Gastroesophageal sphincter (tissue), 4 donors: ENCODE measurements at places on chromosomes 1 and 21. TPM values are rescaled to one million over a fixed set of nuclear protein-coding genes. Genes with fewer than 3 reads are reported as not detected.

The HSD3B2 gene
- not detected for total RNA-seq

The FAM151A gene
- total RNA-seq: not detected

The PLA2G5 gene
- 20.1 TPM for total RNA-seq

The EYA3 gene
- 9.7 TPM for total RNA-seq

The LEFTY2 gene
- total RNA-seq: 1.1 TPM

The NPHS2 gene
- total RNA-seq: not detected

The SPRR2A gene
- not detected for total RNA-seq

The RIPPLY3 gene
- total RNA-seq: not detected

The BGLAP gene
- not detected for total RNA-seq

DNA sequence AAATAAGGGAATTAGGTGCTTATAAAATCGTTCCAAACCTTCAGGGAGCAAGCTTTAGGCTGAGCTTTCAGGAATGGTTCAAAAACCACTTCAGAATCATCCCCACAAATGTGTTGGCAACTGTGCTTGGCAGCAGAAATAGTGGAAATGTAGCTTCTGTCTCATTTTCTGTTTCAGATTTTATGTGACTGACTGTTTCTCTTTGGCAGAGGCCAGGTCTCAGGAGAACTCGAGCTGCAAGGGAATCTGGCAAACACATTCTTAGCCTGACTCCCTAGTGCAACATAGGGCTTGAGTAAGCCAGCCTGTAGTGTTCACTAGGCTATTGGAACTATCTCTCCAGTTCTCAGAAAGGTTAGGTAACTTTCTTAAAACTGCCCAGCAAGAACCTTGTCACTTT, 128.6 kb downstream of the PLA2G4A start:
- ATAC-seq: peak; percentile 76

- no peak for ATAC-seq
These were observed 19.9 kb downstream of the MX2 start for GRCh38 chr21:41381731-41382130.

DNA sequence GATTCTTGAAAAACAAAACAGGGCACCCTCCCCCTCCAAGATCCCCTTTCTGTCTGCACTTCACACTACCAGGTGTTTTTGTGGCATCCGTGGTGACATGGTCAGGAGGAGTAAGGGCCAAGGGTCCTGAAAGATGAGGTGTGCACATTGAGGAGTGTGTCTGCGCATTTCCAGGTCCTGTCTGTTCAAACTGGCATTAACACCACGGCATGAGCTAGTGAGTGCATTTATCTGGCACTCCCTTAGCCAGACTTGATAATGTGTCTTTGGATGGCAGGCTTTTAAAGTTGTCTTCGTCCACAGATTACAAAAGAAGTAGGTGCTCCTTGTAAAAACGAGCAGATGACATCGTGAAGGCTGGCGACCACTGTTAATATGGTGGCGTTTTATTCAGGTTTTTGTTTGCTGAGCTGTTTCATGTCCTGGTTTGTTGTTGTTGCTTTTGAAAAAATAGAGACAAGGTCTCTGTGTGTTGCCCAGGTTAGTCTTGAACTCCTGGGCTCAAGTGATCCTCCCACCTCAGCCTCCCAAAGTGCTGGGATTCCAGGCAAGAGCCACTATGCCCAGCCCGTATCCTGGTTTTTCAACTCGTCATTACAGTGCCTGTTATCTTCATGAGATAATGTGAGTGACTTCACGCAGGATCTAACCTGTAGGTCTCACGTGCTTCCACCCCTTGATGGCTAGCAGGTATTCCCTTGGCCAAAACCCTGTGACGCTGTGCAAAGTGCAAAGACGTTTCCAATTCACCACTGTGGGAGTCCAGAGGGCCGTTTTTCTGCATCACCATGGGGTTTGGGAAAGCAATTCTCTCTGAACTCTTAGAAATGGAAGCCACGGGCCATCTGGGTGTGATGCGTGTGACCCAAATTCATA, 4.2 kb downstream of the TMEM51 start:
- ATAC-seq: no peak

DNA sequence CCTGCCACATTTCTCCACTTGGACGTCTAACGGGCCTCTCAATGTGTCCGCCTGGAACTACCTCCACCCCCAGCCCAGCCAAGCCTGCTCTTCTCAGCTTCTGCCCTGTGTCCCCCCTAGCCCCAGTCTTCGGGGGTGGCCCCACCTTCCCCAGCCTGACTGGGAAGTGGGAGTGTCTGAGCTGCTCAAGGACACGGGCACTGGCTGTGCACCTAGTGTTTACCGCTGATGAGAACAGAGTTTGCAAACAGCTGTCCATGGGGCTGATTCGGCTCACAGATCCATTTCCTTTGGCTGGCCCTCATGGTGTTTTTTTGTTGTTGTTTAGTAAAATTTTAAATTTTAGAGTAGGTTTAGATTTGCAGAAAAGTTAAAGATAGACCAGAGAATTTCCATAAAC, 121.1 kb downstream of the PTPRU start:
- no peak for ATAC-seq

DNA sequence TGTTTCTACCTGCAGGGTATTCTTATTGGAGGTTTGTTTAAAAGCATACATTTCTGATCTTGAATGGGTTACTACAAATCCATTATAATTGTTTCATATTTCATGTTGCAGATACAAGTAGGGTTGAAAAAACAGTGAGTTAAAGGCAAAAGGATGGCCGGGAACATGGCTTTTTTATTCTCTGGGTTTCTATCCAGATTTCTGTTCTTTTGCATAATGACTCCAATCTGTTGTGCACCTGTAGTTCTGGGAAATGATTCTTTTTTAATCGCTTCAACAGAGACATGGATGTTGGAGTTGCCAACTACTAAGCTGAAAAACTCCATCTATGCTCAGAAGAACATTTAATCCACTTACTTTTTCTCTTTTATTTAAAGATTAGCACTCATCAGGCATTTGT, 2.7 kb upstream of the ADAMTS1 start:
- no peak for ATAC-seq

DNA sequence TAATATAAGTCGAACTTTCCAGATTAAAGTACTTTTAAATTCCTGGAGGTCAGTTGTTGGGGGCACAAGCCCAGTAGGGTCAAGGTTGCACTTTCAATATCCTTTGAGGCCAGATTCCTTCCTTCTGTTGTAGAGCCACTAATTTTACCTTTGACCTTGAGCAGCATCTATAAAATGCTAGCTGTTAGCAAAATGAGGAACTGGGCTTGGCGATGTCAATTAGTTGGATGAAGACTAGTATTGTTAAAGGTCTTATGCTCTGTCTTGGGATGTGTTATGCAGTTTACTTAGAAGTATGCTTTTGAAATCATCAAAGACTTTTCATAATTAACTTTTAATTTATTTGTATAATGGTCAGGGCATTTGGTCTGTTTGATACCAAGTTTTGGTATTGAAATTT, 425.9 kb upstream of the PROX1 start:
- no peak for ATAC-seq

- peak; percentile 81 for ATAC-seq
These were observed 8.0 kb downstream of the PHLDA3 start for GRCh38 chr1:201460814-201461644.

DNA sequence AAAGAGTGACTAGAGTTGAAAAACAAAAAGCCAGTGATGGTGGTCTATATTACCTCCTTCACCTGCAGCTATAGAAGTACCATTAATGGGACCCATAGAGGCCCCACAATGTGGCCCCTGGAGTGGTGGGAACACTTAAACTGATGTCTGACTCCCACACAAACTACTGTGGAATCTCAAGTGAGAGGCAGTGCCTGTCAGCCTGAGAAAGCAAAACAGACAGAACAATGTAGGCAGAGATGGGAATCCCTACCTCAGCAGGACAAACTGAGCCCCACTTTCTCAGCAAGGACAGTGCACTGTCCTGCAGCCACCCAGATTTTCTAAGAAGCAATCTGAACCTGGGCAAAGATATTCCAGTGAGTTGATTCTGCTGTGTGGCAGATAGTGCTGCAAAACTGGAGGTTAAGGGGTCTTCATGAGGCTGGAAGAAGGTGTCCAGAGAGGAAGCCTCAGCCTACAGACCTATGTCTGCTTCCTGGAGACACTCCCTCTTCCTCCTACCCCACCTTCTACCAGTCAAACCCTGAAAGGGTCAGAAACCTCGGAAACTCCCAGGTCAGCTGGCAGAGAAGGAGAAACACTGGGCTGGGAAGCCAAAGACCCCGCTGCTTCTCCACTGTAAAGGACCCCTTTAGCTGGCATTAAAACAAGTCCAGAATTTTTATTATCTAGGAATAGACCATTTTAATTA, 228.7 kb downstream of the C1orf94 start:
- no peak for ATAC-seq

GRCh38 chr21:45932922-45933502, 48.6 kb upstream of the COL6A1 start:
- no peak for ATAC-seq

GRCh38 chr1:213615226-213615916, 372.4 kb upstream of the PROX1 start:
- no peak for ATAC-seq

- ATAC-seq: no peak
These were observed 20.6 kb downstream of the DDI2 start for GRCh38 chr1:15637826-15638225.

DNA sequence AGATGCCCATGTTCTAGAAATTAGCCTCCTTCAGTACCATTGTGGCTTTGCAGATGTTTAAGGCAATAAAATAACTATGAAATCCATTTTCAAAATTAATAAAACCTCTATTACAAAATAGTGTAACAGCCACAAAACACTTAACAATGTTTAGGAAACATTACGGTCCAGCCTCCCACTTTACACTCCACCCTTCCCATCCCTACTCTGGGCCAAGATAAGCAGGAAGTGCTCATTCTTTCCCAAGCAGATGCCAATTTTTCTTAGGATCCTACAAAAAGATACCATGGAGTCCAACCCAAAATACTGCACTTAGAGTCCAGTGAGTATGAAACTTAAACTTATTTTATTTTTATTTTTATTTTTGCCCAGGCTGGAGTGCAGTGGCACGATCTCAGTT, 150.8 kb downstream of the NR5A2 start:
- ATAC-seq: no peak
